ENCODE measurements at places on chromosomes 7 and 10. TPM values are rescaled to one million over a fixed set of nuclear protein-coding genes. Genes with fewer than 3 reads are reported as not detected.

The SFRP4 gene
- 0.79 TPM for polyA plus RNA-seq

The ZNHIT1 gene
- polyA plus RNA-seq: 60.9 TPM

The TMEM213 gene
- polyA plus RNA-seq: 0.01 TPM

The PAPOLB gene
- 0.03 TPM for polyA plus RNA-seq
